GM04504 (cell line): ENCODE measurements at places on chromosomes 2 and 18.

DNA sequence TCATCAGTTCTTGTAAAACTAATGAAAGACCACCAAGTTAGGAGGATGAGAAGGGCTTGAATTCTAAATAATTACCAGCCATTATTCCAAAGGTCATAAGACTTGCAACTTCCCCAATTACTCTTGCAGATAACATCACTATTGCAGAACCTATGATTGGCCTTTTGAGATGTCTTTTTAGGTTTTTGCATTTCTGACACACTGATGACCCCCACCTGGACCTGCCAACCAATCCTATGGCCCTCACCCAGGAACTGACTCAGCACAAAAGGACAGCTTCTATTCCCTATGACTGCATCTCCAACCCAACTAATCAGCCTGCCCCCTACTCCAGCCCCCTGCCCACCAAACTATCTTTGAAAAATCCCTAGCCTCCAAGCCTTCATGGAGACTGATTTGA lies 111.5 kb upstream of the COPS8 start:
- no peak for DNase-seq

DNA sequence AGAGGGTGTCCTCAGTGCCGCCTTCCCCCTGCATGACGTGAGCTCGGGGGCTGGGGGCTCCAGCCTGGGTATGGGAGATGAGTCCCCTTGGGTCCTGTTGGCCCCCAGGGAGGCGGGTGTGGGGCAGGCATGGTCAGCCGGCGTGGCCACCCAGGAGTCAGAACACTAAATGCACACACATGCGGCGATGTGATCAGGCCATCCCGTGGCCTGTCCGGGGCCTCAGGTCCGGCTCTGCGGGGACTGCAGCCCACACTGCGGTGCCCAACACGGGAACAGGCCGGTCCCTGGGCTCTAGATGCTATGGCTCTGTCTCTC lies 13.8 kb downstream of the ANO7 start:
- DNase-seq, result no peak

- DNase-seq, result no peak
These were observed 10.2 kb upstream of the SP100 start for GRCh38 chr2:230405824-230406223.

GRCh38 chr2:170813611-170814532 lies 2.8 kb upstream of the GAD1 start:
- DNase-seq, result no peak

GRCh38 chr2:14199040-14199439 lies 433.5 kb upstream of the LRATD1 start:
- DNase-seq, result no peak

GRCh38 chr2:227460070-227460485 lies 11.9 kb upstream of the AGFG1 start:
- no peak for DNase-seq

DNA sequence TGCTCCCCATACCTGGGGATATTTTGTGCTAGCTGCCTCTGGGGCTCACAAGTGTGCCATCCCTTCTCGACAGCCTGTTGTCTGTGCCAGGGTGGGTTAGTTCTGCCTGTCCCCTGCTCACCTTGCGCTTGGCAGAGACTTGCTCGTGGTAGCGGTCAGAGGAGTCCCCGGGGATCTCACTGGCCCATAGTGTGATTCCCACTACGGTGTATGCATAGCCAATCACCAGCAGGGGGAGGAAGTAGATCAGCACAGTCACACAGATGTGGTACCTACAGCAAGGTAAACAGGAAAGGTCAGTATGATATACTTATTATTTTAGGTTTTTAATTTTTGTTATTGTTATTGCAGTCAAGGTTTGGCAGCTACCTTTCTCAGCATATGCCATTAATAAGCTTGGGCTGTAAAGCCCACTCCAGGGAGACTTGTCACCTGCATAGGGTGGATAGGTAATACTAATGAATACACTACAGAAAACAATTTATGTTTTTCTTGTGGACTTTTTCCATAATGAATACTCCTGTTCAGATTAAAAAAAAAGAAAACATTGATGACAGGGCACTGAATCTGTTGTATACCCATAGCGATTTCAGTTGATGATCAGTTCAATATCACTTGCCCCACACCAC lies 95.2 kb downstream of the POLE4 start:
- DNase-seq, result no peak

DNA sequence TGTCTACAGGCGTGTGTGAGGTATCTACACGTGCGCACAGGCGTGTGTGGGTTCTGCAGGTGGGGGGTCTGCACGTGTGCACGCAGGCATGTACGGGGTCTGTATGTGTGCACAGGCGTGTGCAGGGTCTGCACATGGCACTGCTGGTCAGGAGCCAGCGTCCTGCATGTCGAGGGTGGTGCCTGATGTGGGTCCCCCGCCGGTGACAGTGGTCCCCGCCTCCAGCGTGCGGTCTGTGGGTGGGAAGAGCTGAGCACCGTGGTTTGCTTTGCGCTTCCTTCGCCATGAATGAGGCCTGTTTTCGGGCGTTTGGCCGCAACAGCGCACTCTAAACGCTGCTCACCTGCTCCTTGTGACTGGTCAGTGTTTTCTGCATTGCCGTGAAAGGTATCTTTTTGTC lies 57.2 kb downstream of the CTDP1 start:
- DNase-seq, result no peak

DNA sequence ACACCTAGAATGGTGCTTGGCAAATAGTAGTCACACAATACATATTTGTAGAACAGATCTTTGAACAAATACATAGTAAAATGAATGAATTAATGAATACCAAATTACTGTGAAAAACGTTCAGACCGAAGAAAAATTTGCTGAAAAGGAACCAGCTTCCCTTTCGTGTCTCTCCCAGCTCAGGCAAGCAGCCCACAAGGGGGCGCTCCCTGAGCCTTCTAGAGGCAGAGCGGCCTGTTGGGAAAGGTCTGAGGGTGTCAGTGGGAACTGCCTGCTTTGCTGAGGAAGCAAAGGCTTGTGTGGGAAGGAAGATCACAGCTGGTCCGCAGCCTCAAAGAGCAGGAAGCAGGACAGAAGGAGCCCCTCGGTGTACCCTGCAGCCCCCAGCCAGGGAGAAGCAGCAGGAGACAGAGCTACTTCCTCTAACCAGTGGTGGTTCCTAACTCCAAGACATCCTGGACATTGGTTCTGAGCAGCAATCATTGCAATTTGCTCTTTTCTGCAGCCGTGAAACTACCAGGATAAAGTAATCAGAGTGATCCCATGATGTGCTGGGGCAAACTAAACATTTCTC lies 231.1 kb downstream of the ANKRD30B start:
- peak; percentile 24 for DNase-seq

DNA sequence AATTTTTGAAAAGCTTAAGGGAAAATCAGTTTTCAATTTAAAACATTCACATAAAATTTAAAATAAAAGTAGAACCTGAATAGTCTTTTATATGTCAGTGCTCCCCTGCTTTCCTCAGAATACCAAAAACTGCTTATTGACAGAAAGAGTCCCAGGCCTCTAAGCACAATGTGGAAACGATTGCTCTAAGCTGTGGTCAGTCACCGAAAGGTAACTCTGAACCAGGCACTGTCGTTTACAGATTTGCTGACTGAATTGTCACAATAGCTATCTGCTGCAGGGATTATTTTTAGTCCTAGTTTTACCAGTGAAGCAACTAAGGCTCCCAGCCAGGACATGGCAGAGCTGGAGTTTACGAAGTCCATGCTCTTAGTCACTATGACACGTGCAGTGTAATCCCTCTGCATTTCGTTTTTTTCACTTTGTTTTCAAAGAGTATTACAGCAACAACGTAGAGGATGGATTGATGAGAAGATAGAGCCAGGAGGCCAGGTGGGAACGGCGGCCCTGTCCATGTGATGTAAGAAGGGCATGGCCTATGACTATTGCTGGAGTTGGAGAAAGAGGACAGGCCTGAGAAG lies 28.1 kb upstream of the TMEM247 start:
- DNase-seq, result no peak

- DNase-seq, result no peak
These were observed 7.8 kb upstream of the ARHGAP25 start for GRCh38 chr2:68726608-68727367.

DNA sequence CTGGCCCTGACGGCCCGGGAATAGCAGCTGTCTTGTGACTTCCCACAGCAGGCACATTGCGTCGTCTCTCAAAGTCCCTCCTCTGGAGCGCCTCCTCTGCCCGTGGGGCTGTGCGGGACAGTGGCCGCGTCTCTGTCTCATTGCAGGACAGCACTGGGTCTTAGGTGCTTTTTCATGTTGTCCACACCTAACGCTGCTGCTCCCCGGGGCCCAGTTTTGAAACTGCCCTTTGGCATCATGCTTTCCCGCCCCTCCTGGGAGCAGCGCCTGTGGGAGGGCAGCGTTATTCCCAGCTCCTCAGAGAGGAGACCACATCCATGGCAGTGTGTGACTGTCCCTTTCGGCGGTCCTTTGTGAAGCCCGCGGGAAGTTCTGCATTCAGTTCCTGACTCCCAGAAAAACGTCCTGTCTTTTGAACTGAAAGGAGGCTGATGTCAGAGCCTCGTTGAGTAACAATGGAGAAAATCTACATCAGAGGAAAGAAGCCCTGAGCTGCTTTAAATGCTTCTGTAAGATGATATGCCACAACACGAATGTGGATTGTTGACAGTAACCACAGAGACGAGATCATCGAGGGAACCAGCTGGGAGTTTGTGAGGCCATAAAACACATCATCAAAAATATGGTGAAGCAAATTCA lies 226.0 kb downstream of the FAM210A start:
- peak; percentile 68 for DNase-seq

- no peak for DNase-seq
These were observed at the start of gene MYO3B for GRCh38 chr2:170177950-170178781. Gene MYO3B (plus strand): TSS chr2:170178147. CDS start chr2:170178288, 141 bp downstream.

DNA sequence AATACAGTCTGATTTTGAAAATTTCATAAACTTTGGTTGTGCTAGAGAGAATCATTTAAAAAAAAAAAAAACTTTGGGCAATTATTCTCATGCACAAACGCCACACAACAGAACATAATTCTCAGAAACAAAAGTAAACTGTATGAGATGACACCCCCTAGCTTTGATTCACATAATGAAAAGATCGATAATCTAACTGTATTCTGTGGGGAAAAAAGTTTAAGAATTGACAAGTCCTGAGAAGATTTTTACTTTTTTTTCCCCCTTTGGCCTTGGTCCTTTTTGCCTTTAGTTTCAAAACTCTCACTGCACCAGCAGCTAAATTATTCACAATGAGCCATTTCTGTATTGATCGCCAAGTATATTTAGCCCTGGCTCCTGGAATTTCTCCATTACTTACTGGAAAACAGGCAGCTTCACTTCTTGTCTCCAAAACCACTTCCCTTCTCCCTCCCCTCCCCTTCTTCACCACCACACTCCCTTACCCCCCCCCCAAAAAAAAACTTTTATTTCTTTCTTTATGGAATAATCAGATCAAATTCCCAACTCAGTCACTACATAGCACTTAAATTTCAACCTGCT lies 2.0 kb downstream of the IKZF2 start:
- no peak for DNase-seq

- no peak for DNase-seq
These were observed 199.4 kb downstream of the SATB2 start for GRCh38 chr2:199258291-199258690.

DNA sequence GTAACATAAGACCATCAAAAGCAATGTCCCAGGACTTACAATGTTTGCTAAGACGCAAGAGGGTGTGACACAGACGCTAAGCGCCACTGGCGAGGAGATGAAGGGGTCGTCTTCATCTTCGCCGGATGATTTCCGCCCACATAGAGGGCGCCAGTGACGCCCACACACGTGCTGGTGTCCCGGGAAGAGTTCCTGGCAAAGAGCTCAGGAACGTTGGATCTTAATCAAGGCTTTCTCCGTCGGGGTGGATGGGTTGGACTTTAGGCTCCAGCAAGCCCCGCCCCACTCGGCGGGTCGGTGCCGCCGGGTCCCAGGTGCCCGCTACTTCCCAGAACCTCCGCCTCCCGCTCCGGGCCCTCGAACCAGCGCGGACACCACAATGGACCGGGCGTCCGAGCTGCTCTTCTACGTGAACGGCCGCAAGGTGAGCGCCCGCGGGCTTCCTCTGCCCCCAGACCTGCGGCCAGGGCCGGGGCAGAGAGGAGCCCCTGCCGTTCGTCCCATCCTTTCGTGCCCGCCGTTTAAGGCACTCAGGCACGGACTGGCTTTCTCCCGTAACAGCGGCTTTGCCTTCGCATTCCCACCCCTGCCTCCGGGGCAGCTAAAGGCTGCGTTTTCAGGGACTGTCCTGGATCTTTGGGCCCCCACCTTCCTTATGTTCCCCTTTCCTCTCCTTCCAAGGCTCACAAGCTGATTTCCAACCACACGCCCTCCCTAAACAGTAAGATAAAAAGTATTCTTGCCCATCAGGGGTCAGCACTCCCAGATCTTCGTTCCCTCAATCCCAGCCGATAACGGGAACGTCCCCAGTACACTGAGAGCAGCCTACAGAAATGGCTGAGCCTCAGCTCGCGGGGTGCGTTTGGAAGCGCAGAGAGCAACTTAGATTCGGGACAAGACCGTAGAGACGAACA lies at the start of gene AOX1:
Gene AOX1, plus strand, starts transcription at position 285 of the 914 bp plus-strand sequence. Its CDS starts 95 bp downstream, at position 380.
- DNase-seq, result no peak

GRCh38 chr2:119694845-119695521 lies 16.0 kb downstream of the TMEM177 start:
- peak; percentile 26 for DNase-seq

- DNase-seq, result no peak
These were observed 91.9 kb downstream of the MRPS9 start for GRCh38 chr2:105129722-105130232.

DNA sequence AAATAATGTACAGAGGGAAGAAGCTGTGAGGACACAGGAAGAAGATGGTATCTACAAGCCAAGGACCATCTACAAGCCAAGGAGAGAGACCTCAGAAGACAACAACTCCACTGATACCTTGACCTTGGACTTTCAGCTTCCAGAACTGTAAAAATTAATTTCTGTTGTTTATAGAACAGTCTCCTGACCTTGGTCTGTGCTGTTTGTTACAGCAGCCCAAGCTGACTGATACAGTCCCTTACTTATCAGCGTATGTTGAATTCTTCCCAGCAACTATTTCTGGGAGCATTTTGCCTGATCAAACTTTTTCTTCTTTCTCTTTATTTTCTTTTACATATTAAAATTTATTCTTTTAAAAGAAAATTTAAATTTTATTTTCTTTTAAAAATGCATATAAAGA lies 47.8 kb upstream of the IGFBP2 start:
- no peak for DNase-seq

DNA sequence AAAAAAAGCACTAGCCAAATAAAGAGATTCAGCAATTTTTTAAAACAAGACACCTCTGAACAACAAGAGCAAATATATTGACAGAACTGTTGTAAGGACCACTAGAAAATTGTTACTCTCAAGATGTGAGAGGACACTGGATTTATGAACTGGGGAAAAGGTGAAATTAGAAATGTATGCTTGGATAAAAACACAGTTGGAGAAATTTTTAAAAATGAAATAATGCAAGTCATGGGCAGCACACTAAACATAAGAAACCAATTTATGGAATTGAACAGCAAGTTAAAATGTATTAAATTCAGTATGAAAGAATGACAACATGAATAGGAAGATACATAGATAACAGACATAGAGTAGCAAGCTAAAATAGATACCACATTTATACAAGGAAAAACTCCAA lies 377.4 kb downstream of the LRRTM4 start:
- no peak for DNase-seq

DNA sequence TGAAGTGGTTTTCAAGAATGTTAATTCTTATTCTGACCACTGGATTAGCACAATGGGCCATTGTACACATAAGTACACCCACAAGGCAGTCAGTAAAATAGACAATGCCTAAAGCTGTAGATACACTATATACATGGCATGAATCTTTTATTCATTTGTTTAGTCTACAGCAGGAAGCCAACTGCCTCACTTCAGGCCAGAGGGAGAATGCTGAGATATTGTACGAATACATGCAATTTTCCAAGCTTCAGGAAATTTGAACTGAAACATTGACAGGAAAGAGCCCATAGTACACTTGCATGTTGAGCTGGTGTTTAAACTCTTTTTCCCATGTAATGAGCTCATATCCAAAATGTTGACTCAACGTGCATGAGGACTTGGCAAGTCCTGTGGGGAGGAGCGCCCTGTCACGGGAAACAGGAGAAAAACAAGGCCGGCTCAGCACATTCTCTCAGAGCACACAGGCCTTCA lies 111.6 kb upstream of the CYP1B1 start:
- peak; percentile 84 for DNase-seq
